ENCODE measurements at places on chromosomes 3 and 15.
A peak's percentile ranks its signal among the peaks of the same experiment; 100 is the strongest.

GRCh38 chr3:72259755-72260587 lies 475.0 kb upstream of the PROK2 start:
- no peak for DNase-seq

GRCh38 chr3:14689247-14689980 lies 14.5 kb downstream of the C3orf20 start:
- no peak for DNase-seq

DNA sequence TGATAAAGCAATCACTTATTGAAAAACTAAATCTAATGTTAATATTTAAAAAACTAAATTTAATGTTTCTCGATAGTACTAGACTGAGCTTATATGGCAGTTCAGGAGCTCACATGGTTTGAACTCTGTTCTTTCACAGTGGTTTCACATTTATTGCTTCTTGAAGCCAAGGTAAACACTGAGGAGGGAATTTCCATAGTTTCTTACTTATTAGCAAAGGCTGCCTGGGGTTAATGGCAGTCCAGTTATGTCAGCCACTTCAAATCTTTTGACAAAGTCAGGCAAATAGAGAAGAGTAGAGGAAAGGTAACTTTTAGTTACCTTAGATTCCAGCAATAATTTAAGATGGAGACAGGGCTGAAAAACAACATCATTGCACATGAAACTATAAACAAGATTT lies 831.5 kb downstream of the ROBO2 start:
- no peak for DNase-seq

GRCh38 chr15:98838387-98839259 lies 169.0 kb downstream of the PGPEP1L start:
- no peak for DNase-seq

DNA sequence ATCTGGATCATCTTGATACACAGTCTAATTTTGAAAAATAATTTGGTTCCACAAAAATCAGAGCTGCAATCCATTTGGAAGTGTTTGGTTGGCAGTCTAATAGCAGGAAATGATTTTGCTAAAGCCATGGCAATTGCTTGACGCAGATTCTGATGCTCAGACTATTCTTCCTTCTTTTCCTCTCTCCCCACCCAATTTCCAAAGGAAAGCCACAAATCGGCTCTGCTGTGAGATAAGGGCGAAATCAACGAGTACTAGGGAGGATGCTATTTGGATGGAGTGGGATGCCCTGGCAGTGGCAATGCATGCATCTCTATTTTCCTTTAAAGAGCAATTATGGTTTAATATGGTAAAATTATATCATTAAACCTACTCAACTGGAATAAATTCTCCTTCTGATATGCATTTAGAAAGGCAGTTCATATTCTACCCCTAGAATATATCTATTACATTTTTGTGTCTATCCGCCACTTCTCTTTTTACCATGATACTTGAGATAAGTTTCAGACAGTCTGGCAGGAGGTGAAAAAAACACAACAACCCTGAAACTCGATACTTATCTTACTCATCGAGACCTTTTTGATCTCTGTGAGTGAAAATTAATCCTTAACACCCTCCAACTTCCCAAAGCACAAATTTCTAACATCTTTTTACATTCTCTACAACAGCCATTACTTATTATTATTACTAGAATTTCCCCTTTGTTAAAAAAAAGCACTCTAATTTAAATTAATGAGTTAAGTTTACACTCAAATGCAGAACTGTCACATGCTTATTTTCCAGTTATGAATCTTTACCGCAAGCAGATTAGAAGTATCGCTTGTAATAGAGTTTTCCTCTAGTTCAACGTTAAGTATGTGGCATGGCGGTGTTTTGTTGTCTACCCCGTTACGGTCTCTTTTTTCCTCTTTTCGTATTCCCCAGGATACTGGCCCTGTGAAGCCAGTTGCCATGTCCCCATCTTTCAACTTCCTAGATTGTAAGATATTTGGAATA lies 433.3 kb downstream of the FOXP1 start:
- no peak for DNase-seq

- no peak for DNase-seq
These were observed 43.4 kb downstream of the UMPS start for GRCh38 chr3:124773351-124774326.

DNA sequence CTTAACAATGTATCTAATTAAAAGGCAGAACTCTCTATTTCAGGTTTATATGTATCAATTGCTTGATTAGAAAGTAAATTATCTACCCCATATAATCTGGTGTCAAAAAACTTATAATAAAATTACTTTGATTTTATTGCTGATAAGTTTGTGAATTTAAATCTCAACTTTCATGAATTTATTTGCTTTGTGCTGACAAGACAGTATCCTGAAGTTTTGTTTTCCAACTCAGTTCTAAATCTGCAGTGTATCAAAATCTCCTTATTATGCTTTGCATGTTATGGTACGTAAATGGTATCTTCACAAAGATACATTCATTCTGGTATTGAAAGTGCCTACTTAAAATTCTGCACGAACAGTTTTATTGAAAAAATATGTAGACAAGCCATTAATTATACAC lies 78.5 kb upstream of the ZNF717 start:
- DNase-seq, result no peak

DNA sequence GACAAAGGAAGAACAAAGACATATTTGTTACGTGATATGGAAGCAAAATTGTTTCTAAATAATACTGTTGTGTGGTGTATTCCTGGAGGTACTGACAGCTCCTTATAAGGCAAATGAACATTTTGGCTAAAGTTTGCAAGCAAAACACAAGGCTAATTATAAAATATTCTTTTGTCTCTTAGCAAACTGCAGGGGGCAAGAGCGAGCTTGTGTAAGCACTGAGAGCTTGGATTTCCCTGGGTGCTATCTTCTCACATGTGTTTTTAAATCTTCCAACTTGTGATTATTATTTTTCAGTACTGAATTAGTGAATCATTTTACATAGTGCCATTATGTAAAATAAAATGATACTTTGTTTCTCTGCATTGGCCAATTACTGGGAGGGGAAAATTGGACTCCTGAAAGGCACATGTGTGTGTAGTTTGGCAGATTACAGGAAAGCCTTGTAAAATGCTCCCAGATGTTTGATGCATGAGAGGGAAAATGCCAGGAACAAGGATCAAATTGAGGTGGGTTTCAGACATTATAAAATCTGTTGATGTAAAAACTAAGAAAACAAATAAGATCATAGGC lies 611.5 kb downstream of the AGBL1 start:
- DNase-seq, result no peak

DNA sequence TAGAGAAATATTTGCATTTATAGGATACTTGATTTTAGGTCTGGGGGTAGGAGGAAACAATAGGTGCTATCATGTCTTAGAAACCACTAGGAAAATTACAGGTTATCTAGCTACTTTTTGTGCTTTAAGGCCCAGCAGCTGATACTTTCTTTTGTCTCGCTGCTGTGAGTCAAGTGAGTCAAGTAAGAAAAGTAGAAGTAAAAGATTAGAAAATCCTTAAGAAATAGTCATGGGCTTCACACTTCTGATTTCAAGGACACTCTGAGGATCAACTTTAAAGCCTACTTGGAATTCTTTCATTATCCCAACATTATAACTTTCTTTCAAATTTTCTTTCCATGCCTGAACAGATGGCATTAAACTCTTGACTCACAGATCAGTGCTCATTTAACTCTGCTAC lies 95.2 kb upstream of the RBMS3 start:
- no peak for DNase-seq

- DNase-seq, result no peak
These were observed 54.1 kb upstream of the FURIN start for GRCh38 chr15:90814191-90814821.

DNA sequence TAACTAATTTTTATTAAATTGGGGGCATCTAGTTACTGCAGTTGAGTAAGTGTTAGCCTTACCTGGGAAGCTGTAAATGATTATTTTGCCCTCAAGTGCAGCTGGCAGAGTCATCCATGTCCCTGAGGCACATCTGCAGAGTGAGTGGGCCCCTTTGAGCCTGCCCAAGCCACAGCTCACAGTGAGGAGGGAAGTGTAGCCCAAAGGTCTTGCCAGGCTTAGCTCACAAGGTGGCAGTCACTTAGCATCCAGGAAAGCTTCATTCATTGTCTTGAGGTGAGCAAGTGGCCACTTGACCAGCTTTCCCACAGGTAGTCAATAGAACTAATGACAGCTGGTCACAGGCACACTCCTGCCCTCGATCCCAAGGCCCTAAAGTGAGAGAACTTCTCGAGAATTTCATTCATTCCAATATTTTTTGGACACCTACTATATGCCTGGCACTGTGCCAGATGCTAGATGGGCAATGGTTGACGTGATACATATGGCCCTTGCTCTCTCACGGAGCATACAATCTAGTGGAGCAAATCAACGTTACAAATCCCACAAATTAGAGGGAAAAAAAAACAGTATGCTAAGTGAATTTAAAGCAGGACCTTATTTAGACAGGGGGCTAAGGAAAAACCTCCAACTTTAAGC lies 163.3 kb upstream of the IL12A start:
- DNase-seq, result no peak

DNA sequence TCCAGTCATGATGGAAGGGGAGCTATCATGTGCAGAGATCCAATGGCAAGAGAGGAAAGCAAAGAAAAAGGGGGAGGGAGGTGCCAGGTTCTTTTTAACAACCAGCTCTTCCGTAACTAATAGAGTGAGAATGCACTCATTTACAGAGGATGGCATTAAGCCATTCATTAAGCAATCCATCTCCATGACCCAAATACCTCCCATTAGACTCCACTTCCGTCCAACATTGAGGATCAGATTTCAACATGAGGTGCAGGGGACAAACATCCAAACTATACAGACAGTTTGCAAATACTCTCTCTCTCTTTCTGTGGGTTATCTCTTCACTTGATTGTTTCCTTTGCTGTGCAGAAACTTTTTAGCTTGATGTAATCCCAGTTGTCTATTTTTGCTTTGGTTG lies 21.2 kb downstream of the ZDHHC23 start:
- no peak for DNase-seq

DNA sequence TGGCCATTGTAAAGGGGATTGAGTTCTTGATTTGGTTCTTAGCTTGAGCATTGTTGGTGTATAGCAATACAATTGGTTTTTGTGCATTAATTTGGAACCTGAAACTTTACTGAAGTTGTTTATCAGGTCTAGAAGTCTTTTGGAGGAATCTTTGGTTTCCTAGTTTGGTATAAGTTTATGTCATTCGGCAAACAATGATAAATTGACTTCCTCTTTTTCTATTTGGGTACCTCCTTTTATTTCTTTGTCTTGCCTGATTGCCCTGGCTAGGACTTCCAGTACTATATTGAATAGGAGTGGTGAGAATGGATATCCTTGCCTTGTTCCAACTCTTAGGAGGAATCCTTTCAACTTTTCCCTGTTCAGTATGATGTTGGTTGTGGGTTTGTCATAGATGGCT lies 32.1 kb downstream of the SPESP1 start:
- DNase-seq, result no peak

DNA sequence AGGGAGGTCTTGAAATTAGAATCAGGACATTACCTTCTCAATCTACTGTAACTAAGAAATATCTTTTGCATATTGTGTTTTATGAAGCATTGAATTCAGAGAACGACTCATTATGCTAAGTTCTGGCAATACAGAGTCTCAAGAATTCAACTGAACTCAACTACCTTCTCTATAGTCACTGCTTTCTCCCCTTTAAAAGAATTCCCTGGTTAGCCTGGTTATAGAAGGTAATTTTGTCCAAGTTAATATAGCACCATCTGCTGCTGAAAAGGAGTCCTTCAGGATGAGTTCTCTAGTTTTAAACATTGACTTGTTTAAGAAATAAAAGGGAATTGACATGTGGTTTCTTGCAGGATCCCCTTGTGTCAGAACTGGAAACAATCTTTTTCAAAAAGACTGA lies 60.2 kb downstream of the IL16 start:
- DNase-seq, result peak; percentile 67

DNA sequence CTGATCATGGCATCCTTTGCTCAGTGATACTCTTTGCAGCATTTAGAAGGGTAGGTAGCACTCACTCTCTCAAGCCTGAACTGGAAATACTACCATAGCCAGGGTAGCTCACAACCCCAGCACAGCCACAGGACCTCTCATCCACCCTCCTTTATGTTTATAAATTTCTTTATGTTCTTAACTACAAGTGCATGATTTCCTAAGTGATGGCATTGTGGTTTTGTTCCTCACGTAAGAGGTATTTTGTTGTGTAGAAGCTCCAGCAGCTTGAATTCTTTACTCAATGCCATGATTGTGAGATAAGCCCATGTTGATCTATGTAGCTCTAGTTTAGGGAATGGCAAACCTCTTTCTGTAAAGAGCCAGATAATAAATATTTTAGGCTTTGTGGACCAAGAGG lies 7.9 kb upstream of the RTP3 start:
- peak; percentile 36 for DNase-seq

Measured in AG08395 (cell line).